Stimulated activated CD8-positive, alpha-beta memory T cell treated with anti-CD3 and anti-CD28 coated beads, Interleukin-15, amount 100 ng/mL, for 24 hours (primary cell): ENCODE measurements at places on chromosomes 7 and 10.

DNA sequence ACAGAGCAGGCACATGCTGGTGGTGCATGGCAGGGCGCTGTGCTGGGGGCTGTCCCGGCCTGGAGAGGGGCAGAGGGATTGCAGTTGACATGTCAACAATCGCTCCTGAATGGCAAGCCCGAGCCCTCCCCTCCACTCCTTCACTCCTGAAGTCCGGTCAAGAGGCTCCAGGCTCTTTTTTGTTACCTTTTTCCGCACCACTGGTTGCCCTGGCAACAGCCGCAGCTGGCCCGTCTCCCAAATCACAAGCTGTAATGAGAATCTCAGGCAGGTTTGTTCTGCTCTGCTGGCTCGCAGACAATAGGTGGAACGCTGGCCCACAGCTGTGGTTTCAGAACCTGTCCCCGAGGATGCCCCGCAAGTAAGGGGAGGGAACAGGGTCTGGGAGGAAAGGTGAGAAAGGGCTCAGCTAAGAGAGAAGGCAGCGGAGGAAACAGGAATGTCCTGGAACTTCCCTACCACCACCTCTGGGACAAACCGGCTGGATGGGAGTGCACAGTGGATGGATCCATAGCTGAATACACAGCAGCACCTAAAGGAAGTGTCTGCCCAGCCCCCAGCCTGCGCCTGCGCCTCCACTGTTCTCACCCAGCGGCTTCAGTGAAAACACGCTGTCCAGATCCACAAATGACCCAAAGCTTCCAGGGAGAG, 58.9 kb downstream of the CALML3 start:
- no peak for DNase-seq

DNA sequence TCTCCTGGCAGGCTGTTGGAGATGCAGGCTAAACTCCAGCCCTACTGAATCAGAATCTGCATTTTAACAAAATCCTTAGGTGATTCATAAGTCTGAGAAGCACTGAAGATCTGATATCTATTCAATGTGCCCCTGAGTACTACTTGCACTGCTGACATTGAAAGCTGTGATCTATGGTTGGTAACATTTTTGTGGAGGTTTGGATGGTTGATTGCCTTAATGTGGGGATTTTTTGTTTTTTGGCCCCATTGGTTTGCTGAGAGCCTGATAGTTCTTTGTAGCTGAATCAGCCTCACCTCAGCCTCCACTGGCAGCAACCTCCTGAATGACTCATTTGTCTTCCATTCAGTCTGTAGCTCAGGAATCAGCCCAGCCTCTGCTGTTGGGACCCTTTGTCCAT, 14.7 kb upstream of the LRRN3 start:
- no peak for DNase-seq

GRCh38 chr7:92633211-92633906, 43.2 kb upstream of the FAM133B start:
- DNase-seq, result no peak

GRCh38 chr10:5458425-5458824, 40.9 kb downstream of the CALML5 start:
- DNase-seq, result no peak

GRCh38 chr10:71755179-71755879, 18.0 kb downstream of the VSIR start:
- DNase-seq, result no peak

- DNase-seq, result no peak
Observed at GRCh38 chr7:128112018-128112780, 81.0 kb upstream of the LRRC4 start.

GRCh38 chr7:147251751-147252325, 1135.2 kb downstream of the CNTNAP2 start:
- no peak for DNase-seq

- DNase-seq, result no peak
Observed at GRCh38 chr7:151056666-151057505, 811 bp downstream of the CDK5 start.

GRCh38 chr10:126097558-126098225, 201.3 kb downstream of the FANK1 start:
- DNase-seq, result no peak

DNA sequence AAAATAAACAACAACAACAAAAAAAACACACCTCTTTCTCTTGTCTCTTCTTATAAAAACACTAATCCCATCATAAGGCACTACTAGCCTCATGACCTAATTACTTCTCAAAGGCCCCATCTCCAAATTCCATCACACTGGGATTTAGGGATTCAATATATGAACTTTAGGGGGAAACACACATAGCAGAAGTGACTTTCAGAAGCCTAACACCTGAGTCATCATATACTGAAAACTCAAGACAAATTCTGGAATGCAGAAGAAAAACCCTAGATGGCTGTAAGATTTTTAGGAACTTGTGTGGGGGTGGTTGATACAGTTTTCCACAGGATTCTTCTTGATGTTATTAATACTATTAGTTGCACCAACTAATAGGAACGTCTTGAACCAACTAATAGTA, 33.7 kb upstream of the CSTF2T start:
- no peak for DNase-seq

DNA sequence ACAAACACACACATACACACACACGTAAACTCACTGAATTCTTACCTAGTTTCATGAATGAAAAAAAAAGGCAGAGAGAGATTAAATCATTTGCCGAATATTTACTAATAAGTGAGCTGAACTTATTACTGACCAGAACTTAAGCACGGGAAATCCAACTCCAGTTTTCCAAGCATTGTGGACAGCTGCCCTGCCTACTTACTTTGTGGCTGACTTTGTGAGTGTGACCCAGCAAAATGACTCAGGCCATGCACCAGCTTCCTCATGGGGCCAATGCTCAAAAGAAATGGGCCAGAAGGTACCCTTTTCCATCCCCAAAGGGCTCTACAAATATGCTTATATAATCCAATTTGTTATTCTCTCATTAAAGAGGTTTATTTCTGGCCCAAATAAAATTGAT, 87.4 kb upstream of the RHOBTB1 start:
- no peak for DNase-seq

- DNase-seq, result no peak
Observed at GRCh38 chr7:116095396-116095795, 64.8 kb upstream of the TFEC start.

DNA sequence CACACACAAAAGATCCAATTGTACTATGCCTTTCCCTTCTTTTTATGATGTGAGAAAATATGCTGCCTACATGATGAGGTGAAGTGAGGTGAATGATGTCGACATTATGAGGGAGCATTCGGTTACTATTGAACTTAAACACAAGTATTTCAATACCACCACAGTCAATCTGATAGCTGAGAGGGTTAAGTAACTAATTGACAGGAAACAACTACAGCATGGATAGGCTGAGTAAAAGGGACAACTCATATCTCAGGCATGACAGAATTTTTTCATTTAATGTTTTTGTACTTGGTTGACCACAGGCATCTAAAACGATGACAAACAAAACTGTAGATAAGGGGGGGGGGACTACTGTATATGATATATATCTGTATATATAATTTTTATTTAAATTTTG, 488.9 kb downstream of the SH2D4B start:
- DNase-seq, result no peak

DNA sequence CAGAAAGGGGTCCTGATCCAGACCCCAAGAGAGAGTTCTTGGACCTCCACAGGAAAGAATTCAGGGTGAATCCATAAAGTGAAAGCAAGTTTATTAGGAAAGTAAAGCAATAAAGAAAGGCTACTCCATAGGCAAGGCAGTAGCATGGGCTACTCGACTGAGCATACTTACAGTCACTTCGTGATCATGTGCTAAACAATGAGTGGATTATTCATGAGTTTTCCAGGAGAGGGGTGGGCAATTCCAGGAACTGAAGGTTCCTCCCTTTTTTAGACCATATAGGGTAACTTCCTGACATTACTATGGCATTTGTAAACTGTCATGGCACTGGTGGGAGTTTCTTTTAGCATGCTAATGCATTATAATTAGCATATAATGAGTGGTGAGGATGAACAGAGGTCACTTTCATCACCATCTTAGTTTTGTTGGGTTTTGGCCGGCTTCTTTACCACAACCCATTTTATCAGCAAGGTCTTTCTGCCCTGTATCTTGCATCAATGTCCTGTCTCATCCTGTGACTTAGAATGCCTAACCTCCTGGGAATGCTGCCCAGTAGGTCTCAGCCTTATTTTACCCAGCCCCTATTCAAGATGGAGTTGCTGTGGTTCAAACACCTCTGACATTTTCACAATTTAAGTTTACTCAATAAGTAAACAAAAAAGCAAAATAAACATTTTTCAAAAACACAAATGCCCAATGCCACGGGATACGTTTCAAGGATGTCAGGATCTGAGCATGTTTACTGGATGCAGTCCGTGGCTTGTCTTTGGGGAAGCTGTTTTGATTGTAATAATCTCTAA, 37.0 kb downstream of the ALOX5 start:
- DNase-seq, result no peak

DNA sequence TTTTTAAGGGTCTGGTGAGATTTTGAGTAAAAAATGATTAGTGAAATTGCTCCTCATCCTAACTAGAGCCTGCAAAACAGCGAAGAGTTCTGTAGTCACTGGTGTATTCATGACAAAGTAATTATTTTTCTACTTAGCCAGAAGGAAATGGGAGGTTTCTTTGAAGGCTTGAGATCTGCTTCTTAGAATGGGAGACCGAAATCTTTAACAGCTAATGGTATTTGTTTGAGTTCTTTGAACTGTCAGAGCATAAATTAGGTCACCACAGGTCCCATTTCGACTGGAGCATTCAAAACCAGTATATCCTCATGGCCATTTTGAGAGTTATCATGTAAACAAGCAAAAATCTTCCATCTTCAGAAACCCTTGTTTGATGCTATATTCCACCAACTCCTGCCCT, 77.1 kb upstream of the NME8 start:
- DNase-seq, result no peak

DNA sequence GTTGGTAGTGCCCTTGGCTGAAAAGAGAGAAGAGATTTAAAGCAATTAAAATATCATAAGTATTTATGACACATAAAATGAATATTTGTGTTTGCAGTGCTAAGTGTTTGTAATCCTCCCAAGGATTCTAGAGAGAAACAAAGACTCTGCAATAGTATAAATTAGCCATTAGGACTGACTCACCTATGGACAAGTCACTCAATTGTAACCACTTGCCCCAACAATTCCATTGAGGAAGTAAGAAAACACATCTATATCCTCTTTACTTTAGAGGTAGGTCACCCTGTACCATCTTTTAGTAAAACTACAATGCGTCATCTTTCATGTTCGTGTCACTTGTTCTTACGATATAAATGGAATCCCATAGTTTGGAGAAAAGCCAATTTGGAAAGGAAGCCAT, 85.7 kb upstream of the INHBA start:
- no peak for DNase-seq

DNA sequence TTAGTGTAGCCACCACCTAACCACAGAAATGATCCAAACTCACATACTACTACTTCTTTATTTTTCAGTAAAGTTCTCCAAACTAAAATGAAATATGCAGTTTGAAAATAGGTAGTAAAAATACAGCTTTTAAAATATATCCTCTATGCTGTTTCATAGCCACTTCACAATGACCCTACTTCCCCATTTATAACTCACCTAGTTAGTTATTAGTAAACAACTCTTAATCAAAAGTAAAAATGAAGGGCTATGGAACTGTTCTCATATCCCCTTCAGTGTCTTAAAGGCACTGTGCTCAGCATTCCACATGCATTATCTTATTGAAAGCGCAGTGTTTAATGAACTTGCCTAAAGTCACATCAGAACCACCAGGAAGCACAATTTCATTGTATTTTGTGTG, 43.5 kb downstream of the KMT2C start:
- no peak for DNase-seq
